Activated T-helper 1 cell treated with anti-CD3 and anti-CD28 coated beads, Interleukin-2, amount 50 U/mL, for 16 hours (primary cell): ENCODE measurements at places on chromosomes 3 and 15.

DNA sequence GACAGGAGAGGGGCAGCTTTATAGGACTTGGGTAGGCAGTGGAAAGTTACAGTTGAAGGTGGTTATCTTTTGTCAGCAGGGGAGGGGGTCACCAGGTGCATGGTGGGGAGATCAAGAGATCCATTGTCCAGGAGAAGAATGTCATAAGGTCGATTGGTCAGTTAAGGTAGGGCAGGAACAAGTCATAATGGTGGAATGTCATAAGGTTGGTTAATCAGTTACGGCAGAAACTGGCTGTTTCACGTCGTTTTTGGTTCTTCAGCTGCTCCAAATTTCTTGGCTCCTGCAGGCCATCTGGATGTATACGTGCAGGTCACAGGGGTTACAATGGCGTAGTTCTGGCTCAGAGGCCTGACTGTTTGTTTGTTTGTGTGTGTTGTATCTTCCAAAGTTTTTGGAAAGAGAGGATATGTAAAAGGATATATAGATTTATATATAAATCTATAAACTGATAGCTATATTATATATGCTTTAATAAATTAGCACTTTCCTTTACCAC lies 565.1 kb downstream of the ZNF385D start:
- DNase-seq = no peak

DNA sequence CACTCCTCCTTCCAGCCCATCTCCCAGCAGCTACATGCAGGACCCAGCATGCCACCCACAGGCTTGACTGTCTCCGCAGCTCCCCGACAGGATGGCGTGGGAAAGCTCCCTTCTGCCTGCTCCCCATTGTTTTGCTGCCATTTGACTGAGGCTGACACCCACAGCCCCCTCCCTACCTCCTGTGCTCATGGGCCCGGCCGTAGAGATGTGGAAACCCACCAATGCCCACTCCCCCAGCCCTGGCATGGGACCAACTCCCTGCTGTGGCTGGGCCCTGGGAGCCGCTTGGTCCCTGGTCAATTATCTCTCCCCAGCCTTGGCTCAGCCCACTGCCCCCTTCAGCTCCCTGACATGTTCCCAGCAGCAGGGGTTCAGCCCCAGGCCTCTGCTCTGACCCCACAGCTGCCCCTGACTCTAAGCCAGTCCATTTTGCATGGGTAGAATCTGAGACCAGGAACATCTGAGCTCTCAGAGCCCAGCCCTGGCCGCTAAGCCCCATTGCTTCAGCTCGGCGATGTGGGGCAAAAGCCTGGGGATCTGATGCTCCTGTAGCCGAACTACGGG lies 8.2 kb downstream of the C3orf22 start:
- DNase-seq = no peak

- DNase-seq = no peak
Observed at GRCh38 chr15:36966708-36967107, 133.6 kb downstream of the MEIS2 start.

DNA sequence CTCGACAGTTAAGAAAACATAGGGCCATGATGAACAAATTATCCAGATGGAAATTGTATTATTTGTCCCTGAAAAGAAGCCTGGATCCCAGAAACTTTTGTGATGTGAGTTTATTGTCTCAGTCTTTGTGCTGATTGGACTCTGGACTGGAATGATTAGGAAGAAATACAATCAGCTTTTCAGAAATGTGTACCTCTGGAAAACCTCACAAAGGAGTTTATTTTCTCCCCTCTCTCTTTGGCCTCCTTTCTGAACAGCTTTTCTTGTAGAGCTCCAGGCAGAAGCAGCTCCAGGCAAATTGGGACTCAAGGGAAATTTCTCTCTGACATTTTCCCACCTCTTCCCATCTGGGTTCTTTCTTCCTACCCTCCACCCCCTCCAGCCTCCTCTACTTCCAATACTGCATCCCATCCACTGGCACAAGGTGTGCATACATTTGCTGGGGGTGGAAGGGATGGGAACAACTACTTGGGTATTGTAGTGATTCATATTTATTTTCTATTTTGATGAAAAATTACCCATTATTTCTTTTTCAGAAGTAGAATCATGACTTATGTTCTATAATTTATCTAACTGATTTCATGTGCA lies 119.7 kb downstream of the CD47 start:
- DNase-seq = no peak

- DNase-seq = no peak
Observed at GRCh38 chr15:41873711-41874110, 20.1 kb downstream of the SPTBN5 start.

DNA sequence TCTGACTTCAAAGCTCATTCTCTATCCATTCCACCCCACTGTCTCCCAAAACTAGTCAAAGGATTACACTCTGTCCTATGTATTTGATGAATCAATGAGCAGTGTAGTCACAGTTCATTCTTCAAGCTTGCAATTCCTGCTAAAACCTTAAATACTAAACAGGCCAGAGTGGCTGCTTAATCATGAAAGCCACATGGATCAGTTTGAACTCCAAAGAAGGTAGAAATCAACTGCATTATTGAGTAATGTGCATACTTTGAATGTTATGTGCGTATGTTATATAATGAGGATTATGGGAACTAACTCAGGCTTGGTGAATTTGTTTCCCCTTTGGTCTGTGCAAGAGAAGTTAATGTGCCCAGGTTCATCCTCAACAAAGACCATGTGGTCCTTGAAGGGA lies 45.4 kb downstream of the PRICKLE2 start:
- DNase-seq = no peak

GRCh38 chr3:13536432-13536831 lies 12.5 kb upstream of the FBLN2 start:
- DNase-seq = no peak

DNA sequence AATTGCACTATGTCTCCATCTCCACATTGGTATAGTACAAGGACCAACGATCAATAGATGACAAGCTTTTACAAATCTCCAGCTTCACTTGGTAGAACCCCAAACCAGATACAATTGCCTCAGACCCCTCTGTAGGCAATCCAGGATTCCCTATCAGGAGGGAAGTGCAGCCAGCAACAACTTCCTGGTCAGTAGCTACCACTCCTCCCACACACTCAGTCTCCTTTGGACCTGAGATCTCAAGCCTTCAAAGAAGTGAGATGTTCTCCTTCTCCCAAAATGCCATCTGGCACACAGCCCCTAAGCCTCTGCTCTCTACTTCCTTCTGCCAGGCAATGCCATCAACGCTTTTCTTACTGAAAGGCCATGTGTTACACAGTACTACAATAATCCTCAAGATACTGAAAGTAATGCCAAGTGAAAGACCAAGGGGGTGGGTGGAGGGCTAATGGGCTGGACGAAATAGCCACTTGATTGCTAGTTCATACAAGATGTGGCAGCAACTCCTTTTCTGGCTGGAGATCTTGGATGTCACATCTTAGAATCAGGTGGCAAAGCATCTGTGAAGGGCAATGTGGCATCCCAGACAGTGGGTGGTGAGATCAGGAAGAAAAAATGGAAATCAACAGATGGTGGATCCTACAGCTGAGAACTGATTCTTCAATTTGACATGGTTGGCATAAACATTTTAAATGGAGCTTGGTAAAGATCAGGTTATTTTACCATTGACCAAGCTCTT lies 75.3 kb upstream of the ACP3 start:
- DNase-seq = no peak

DNA sequence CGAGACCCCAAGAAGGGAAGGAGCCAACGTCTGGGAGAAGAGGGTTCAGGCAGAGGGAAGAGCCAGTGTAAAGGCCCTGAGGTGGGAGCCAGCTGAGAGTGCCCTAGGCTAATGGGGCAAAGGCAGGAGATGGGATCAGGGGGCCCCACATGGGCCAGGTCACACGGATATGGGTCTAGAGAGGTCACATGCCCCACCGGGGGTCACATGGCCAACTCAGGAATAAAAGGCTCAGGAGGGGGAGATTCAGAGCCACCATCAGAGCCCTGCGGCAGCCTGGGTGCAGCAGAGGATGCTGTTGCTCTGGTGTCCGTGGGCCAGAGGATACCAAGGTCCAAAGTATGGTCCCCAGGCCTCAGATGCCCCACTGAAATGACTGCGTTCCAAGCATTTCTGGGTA lies 55.3 kb upstream of the SLC6A6 start:
- DNase-seq = no peak

DNA sequence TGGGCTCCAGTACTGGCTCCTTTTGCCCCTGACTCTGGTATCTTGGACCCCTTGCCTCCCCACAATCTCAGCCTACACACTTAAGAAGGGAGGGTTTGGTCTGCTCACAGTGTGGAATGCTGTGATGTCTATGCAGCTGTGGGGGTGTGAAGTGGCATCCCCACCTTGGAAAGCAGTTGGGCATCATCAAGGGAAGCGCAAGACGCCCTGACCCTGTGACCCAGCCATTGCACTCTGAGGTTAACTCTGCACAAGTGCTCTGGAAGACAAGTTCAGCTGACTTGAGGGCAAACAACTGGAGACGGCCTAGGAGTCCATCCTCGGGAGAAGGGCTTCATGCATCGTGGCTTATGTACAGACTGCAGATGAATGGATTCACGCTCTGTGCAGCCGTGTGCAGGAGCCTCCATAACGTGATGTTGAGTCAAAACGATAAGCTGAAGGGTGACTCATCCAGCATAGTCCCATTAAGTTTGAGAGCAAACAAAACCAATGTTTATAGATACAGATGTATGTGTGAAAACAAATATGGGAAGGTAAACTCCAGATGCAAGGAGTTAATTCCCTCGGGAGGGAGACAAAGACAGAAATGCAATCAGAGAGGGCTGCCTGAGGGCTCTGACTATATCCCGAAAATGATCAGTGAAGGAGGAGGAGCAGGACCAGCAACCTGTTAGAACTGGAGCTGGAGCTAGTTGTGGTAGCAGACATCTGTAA lies 86.8 kb downstream of the LSM3 start:
- no peak for DNase-seq

DNA sequence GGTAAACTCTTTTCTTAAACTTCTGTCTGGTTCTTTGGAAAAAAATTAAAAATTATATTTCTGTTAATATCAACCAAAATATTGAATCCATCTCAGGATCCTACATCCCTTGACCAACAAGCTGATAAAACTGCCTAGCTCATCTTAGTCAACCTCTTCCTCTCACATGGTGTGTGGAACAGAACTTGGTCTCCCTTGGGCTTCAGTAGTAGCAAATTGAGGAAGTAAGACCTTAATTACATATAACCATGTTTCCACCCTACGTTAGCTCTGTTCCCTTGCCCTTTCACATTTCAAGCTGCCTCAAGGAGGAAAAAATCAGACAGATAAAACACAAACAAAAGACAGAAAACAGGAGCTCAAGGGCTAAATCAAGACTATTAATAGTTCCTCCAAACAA lies 116.4 kb downstream of the GREM1 start:
- DNase-seq = no peak

DNA sequence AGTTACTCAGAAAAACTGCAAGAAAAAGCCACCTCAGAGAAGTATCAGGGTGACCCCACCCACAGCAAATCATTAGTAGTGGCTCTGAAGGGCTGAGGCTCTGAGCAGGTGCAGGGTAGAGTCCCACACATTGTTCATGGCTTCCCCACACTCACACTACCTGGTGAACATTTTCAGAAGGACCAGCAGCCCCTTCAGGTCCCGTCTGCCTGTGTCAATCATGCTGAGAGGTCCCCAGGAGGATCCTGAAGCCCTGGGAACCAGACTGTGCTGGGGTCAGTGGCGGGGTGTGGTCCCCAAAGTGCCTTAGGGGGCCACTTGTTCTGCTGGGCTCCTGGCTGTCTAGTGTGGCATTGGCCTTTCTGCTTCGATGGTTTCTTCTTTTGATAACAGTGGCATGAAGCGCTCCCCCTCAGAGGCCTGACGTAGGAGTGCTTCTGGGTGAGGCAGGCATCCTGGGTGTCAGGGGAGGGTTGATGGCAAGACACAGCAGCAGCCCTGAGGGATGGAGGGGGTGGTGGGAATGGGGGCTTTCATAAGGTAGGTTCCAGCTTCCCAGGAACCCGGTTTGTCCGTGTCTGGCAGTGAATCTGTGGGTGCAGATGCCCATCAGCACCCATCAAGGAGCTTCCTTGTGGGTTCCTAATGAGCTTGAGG lies 19.0 kb upstream of the FANCD2 start:
- no peak for DNase-seq

GRCh38 chr15:78979456-78980320 lies 34.8 kb upstream of the CTSH start:
- no peak for DNase-seq

DNA sequence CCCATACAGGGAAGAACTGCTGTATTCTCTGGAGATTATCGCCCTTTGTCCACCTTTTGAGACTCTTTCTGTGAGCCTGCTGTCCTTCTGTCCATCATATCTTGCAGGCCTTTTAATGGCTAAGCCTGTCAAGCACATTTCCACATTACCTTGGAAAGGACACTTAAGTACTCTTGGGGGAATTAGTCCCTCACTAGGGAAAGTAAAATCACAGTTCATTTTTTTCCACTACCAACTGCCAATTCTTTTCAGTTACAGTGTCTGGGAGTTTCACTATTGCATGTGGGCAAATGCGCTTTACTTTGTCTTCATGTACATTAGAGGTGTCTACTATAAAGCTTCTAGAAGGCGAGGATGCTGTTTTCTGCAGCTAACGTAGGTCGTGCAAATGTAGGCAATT lies 242.1 kb downstream of the NSUN3 start:
- DNase-seq = no peak

DNA sequence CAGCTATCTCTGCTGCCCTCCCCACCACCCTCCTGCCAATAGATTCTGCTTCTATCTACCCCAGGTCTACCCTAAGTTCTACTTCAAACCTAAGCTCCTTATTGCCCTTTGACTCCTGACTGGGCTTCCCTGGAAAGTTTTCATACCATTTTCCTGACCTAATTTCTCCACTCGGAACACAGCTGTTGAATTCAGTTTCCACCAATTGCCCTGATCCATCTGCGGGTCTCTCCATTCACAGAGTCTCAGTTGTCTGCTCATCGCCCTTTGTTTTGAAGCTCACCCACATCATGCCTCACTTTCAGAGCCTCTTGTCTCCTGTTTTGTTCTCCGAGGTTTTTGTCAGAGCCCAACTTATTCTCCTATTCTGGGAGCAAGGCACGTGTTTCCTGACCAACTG lies 56.8 kb upstream of the ABI3BP start:
- no peak for DNase-seq

DNA sequence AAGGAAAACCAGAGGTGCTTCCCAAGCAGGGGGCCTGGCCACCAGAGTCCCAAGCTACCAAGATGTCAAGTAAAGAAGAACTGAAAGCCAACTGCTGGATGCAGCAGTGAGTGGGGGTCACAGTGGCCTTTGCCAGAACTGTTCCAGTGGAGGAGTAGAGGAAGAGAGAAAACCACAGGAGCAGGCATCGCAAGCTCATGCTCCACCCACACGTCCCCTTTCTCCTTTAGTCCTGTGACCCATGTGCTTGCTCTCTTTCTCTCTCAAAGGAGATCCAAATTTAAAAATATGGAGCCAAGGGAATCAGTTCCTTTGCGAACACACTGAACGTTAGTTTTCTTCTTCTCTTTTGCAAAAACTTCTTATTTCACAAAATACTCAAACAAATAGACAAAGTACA lies 12.4 kb upstream of the ABHD2 start:
- no peak for DNase-seq

GRCh38 chr15:87711026-87711425 lies 545.5 kb downstream of the NTRK3 start:
- no peak for DNase-seq

DNA sequence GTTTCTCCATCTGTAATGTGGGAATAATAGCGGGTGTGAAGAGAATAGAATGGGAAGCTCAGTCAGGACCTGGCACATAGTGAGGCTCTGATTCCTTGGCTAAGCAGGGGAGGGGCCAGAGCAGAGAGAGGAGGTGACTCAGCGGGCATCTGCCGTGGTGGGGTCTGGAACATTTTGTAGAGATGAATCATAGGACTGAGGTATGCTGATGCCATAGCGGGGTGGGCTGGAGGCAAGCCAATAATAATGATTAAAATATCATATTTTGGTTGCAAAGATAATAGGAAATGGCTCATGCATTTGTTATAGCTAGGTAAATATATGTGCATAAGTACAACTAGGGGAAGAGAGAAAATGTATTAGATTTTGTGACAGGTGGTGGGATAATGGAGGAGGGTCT lies 11.2 kb downstream of the TGM4 start:
- DNase-seq = no peak
